Activated effector memory CD4-positive, alpha-beta T cell treated with anti-CD3 and anti-CD28 coated beads, Interleukin-2, amount 50 U/mL, for 16 hours (primary cell): ENCODE measurements at places on chromosomes 6 and 20.
A peak's percentile ranks its signal among the peaks of the same experiment; 100 is the strongest.

DNA sequence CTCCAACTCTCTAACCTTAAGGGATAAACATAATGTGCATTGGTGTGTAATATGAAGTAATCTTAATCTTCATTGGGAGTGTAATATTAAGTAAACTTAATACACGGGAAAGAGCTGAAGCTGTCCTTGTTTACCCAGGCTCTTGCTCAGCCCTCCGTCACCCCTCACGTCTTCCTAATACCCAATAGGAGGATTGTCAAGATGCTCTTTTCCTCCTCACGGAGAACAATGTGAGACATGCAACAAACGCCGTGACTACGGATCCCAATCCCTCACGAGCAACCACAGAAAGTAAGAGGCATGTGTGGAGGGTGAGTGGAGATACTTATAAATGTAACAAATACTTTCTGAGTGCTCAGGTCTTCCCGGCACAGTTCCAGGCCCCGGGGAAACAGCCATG lies 11.0 kb downstream of the KIF16B start:
- DNase-seq: no peak

GRCh38 chr6:71478834-71479541 lies 190.4 kb downstream of the OGFRL1 start:
- no peak for DNase-seq

DNA sequence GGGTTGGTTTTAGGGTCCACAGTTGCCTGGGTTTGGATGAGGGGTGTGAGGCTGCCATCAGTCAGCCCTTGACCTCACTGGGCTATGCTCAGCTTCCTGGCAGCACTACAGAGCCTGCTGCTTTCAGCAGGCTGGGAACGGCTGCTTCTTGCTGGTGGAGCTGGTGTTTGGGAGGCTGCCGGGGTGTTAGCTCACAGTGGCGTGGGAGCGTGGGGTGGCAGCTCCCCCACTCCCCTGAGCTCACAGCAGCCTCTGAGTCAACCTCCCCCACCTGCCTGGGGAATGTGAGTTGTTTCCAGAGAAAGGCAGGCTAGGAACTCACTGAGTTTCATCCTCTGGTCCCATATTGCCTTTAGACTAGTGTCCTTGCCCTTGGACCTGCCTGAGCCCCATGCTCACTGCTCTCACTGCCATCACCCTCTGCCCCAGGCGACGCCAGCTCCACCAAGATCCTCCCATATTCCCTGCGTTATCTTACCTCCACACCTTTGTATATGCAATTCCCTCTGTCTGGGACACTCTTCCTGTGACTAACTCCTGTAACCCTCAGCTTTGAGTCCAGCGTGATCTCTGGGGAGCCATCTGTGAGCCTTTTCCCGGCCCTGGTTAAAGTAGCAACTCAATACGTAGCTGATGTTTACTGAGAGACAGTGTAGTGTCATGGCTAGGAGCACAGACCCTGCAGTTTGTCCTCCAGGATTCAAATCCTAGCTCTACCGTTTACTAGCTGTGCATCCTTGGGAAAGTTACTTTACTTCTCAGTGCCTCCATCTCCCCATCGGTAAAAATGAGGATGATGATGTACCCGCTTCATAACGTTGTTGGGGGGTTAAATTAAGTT lies 34.8 kb downstream of the PPP1R16B start:
- DNase-seq: peak; percentile 83

- peak; percentile 72 for DNase-seq
These were observed 27.1 kb downstream of the ULBP1 start for GRCh38 chr6:149990661-149991471.

DNA sequence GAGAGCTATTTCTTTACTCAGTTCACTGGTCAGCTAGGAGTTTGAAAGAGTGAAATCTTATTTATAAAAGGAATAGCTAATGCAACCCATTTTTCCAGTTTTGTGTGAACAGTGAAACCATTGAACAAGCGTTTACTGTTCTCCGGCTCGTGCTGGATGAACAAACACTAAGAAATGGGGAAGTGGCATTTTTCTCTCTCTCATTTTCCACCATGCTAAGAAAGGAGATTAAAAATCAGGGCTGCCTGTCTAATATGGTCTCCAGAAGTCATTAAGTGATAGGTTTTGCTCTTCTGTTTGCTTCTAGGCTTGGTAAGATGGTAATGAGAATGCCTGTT lies 774 bp upstream of the SFT2D1 start:
- no peak for DNase-seq
